Retina (tissue), 1 donor: ENCODE measurements at places on chromosomes 16 and 17.

- DNase-seq = no peak
Measured at GRCh38 chr16:87560428-87561199, 41.7 kb upstream of the JPH3 start.

- DNase-seq = no peak
Measured at GRCh38 chr16:23394141-23394831, 58.7 kb downstream of the COG7 start.

GRCh38 chr17:78257810-78258322 is 26.4 kb downstream of the TMEM235 start:
- DNase-seq = no peak

GRCh38 chr17:50947782-50948543 is 81.8 kb upstream of the TOB1 start:
- DNase-seq = no peak

- no peak for DNase-seq
Measured at GRCh38 chr16:48681520-48681919, 71.5 kb upstream of the N4BP1 start.

DNA sequence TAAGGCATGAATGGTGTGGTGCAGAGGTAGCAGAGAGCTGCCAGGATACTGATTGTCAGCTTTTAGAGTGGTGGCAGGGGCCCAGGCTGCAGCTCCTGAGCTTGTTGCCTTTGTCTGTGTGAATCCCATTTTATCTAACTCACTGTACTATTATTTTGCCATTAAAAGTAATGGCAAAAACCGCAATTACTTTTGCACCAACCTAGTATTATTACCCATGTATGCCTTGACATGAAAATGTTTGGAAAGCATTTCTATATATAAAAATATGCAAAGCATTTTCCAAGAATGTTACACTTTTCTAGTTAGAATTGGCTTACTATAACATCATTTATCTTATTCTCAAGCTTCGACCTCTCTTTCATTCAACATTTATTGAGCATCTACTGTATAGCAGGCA is 308.1 kb upstream of the MYOCD start:
- no peak for DNase-seq

DNA sequence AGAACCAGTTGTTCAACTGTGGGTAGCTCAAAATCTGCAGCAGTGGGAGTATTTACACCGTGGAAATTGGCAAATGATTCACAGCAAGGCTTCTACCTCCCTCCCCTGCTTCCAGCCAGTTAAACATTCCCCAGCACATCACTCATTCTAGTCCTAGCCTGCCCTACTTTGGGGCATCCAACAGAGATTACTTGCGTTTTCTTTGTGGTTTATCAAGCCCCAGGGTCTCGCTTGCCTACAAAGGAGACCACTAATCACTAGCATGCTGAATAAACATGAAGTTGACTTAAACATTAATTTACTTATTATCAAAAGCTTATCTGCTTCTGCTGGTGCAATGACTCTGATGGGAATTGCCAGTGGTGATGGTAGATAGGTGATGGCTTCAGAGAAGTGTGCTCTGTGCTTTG is 94.5 kb downstream of the MARF1 start:
- no peak for DNase-seq

DNA sequence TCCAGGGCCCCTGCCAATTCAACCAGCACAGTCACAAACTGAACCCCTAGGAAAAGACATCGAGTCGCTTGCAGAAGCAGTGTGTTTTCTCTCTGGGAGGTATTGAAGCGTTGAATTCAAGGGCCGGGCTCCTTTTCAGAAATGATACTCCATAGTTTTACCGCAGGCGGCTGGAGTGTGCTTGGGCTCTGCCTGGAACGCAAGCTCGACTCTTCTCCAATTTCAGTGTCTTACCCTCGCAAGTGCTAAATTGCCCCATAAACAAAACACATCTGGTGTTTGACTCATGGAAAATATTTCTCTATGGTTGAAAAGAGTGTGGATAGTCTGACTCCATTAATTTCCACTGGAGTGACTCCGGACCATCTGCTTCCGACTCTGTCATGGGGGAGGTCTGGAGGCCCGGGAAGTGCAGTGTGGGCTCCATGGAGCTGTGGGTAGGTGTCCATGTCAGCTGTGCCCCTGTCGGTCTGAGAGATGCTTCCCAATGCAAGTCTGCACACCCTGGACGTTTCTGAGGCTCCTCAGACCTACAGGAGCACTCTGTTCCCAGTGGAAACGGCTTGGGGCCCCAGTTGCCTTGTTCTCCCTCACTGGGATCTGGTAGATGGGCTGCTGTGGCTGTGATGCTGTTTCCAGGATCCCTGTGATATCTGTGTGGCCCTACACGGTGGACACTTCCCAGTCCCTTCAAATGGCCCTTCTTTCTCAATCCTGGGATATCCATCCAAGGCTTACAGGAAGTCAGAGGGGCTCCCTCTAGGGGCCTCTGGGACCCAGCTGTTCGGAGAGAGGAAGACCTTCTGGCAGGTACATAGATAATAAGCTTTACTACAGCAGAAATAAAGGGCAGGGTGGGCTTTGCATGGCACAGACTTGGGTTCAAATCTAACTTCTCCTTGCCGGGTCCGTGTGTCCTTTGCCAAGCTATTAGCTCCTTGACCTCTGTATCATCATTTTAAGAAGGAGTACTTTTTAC is 119.8 kb upstream of the CDH13 start:
- DNase-seq = no peak

DNA sequence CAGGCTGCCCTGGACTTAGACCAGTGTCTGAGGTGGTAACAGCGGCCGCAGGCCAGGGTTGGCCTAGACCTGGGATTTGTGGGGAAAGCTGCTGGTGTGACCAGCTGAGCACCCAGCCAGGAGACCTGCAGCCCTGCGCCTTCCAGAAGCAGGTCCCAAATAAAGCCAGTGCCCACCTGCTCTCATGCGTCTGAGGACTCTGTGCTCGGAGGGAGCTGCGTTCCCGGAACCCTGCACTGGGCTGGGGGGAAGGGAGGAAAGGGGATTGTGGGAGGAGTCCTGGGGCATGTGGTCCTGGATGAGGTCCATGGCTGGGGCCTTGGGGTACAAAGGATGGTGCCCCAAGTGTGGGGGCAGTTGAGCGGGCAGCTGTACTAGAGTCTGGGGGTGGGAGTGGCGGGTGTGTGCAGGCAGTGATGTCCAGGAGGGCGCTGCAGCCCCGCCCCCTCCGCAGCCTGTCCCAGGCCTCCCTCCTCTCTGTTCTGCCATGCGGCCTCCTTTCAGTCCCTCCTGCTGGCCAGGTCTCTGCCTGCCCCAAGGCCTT is 1.8 kb upstream of the NECAB2 start:
- no peak for DNase-seq

GRCh38 chr16:77912617-77913016 is 109.7 kb upstream of the CLEC3A start:
- no peak for DNase-seq

- DNase-seq = peak; percentile 73
Measured at GRCh38 chr16:566475-567372, at the start of gene NHLRC4. NHLRC4 (plus strand) TSS chr16:567005; CDS start chr16:568048, 1,043 bp downstream.

- no peak for DNase-seq
Measured at GRCh38 chr17:55806745-55807495, 56.1 kb downstream of the PCTP start.

- DNase-seq = no peak
Measured at GRCh38 chr17:48541577-48542113, 3.3 kb downstream of the HOXB2 start.

DNA sequence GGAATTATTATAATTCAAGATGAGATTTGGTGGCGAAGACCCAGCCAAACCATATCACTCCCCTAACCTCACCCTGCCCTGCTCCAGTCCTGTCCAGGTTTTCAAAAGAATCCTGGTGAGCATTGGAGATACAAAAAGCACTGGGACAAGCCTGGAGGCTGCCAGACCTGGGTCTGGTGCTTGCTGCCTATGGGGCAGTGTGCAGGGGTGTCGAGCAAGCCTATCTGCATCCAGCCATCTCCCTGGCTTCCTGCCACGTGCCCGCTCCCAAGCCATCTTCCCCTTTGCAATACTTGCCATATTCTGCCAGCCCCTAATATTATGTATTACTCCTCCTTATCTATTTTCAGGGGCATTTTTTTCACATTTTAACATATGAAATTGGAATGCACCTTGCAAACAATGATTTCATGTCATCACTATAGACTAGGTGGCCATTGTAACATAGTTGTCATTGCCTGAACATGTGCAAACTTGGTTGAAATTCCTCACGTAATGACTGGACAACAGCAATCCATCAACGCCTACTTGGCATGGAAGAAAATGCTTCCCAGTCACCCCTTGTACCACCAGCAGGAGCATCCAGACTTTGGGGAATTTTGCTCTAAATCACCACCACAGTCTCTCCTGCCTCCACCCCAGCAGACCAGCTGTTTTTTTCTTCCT is 8.1 kb upstream of the KDM8 start:
- DNase-seq = no peak

GRCh38 chr16:19365486-19365885 is 52.2 kb upstream of the TMC5 start:
- no peak for DNase-seq

DNA sequence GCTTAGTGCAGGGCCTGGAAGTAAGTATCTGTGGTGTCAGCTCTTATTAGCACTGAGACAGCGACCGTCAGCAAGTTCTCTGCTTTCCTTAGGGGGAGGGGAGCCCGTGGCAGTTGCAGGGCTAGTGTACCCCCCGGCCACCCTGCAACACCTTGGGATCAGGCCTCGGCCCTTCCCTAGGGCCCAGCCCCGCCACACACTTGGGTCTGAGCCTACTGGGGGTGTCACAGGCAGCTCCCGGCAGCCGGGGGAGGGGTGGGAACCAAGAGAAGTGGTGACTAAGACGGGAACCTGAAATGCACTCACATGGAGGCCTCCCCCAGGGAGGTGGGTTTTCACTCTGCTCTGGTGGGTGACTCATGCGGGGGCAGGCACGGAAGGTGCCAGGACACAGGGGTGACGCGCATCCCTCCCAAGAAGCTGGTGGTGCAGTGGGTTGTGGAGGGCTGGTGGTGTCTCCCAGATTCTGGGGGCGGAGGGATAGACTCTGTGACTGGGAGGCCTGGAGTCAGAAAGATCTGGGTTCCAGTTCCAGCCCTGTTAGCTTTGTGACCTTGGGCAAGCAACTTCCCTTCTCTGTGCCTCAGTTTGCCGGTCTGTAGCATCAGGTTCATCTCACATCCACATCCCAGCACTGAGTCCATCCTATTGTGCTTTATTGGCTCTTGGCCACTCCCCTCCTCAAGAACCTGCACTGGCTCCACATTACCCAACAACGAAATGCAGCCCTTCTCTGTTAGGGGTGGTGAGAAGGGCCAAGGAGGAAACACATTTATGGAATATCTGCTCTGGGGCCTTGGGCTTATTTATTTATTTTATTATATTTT is 44.5 kb downstream of the LAT start:
- peak; percentile 7 for DNase-seq

DNA sequence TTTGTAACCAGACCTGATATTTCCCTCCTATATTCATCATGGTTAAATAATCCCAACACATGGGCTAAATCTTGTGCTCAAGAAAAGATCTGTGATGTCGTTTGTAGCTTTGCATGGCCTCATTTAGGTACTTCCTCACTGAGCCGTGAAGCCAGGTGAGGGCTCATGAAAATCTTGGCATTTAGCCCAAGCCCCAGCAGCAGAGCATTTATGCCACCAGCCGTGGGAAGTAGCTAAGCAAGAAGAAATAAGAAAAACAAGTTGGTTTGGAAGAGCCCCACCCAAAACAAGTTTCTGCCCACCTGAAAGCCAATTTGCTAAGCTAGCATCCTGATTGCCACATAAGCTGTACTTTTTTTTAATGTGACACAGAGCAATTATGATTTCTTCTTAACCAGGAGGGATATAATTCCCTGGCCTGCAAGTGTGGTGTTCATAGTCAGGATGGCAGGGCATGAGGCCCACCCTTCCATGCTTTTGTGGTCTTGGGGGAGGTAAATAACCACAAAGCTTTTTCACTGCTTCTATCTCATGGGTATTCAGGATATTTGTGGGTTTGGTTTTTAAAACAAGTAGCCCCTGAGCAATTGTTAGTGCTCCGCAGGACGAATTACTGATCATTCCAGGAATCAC is 10.5 kb downstream of the TMIGD1 start:
- DNase-seq = no peak

DNA sequence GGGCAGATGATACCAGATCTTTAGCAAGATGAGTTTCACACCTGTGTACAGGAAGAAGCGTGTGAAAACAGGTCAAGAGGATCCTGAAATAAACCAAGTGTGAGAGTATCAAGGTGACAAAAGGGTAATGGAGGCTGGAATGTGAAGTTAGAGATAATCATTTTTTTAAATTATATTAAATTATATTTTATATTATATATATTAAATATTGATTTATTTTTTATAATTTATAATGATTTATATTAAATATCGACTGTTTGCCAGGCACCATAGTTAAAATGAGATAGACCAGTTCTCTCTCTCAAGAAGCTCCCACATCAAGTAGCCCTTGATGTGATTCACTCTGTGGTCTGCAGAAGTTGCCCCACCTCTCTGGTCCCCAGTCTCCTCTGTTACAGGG is 360.2 kb upstream of the HSBP1 start:
- DNase-seq = no peak
